Fibroblast of lung (primary cell): ENCODE measurements at places on chromosomes 1 and 21.

DNA sequence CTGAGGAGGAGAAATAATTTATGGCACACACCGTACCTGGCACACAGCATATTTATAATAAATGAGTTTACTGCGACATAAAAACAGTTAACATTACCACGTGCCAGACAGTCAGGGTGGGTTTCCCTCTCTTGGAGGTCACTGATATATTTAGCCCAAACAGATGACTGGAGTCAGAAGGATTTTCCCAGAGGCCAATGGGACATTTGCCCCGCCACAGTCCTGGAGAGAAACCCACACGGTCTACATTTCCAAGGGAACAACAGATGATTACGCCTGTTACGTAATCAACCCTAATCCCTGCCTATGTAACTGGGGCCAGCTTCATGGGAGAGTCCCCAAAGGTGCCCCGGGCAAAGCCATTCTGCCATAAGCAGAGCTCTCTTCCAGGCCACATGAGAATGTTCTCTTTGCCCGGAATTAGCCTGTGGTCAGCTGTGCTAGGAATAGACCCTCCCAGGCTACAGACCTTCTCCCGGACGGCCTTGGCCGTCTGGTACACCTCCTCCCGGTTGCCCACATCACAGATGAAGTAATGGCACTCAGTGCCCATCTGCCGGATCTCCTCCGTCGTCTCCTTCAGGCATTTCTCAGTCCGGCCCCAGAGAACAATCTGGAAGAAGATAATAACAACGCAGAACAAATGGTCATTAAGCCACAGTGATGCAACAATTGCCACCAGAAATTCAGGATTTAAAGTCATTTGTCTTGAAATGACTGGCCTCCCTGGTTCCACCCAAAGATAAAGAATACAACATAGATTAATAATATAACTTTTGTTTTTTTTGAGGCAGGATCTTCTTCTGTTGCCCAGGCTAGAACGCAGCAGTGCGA lies 37.7 kb downstream of the DHRS3 start:
- peak; percentile 45 for DNase-seq

GRCh38 chr1:6325482-6325881 lies 64.6 kb upstream of the GPR153 start:
- DNase-seq: no peak

DNA sequence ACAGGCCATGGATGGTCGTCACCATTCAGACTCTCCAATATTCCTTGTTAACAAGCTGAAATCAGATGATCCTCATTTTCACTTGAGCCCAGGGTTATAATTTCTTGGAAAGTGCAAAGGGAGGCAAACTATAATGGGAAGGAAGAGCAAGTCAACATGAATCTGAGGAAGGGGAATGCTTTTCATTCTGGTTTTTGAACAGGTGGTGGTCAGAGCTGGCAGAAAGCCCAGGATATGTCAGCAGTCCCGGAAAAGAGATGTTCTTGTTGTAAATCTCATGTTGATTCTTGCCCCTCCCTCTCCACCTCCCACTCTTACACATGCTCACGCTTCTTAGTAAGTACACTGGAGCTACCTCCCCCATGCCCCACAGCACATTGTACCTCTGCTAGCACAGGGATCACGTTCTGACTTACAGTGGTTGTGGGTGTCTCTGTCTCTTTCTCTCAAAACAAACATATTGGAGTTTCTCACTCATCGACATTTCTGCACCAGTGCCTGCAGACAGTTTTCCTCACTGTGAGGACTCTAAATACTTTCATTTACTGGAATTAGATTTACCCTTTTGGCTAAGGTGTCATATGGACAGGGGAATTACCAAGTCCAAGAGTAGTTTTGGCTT lies 77.6 kb downstream of the XCL2 start:
- peak; percentile 36 for DNase-seq

- DNase-seq: peak; percentile 86
Observed at GRCh38 chr1:184160236-184160635, 108.7 kb downstream of the TSEN15 start.

DNA sequence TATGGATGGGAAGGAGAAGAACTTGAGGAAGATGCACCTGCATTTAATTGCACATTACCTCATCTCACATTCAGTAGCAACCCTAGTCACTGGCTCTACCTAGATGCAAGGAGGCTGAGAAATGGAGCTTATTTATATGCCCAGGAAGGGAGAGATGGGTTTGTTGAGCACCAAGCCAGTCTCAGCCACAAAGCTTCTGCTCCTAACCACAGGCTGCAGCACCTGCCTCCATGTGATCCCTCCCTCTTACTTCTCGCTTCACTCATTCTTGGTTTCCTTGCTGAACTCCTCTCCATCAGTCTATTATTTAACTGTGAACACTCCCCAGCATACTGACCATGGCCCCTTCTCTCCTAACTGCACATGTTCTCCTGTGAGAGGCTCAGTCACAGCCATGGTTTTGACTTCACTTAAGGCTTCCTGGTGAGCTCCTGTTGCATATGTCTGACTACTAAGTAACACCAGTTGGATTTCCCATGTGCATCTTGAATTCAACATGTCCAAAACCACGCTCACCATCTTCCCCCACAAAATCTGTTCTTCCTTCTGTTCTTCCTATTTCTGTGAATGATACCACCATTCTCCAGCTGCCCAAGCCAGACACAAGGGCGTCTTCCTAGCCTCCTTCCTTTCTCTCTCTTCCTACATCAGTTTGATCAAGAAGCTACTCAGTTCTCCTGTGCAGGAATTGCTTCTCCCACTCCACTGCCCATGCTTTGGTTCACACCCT lies 139.8 kb downstream of the AK5 start:
- no peak for DNase-seq

GRCh38 chr1:160048335-160048734 lies 16.5 kb upstream of the PIGM start:
- no peak for DNase-seq

DNA sequence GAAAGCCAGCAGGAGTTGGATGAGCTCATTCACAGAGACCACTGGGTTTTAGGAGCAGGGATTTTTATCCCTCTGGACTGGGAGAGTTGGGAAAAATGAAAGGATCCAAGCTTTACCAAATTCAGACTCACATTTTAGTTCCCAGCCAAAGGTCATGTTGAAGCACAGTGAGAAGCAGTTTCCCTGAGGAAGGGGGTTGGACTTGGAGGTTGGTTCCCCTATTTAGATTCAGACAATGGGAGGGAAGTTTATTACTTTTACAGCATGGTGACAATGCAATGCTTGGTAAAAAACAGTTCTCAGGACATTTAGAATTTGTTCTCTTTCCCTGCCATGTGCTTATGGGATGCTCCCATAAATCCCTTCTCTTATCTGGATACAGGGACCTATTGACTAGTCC lies 57.3 kb upstream of the ZNF648 start:
- DNase-seq: no peak
